Stimulated activated CD4-positive, alpha-beta T cell treated with anti-CD3 and anti-CD28 coated beads, Interleukin-2, amount 100 ng/mL, for 4 hours (primary cell): ENCODE measurements at places on chromosomes 4 and X.

- DNase-seq: no peak
Measured at GRCh38 chr4:42282081-42282901, 115.0 kb upstream of the SHISA3 start.

DNA sequence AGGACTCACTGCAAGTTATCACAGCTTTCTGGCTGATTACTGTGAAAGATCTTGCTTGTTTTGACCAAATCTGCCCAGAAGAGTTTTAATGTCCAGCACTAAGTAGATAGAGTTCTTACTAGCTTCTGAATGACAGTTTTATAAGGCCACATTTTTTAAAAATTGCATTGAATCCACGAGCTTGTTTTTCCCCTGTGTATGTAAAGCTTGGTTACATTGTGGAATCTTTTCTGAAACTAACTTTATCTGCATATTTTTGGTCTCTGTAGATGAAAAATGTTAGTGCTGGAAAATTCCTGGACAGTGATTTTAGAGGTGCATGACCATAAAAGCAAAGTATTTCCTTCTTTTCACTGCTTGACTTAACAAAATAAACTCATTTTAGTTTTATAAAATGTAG lies 650.3 kb upstream of the FAM241A start:
- DNase-seq: no peak

DNA sequence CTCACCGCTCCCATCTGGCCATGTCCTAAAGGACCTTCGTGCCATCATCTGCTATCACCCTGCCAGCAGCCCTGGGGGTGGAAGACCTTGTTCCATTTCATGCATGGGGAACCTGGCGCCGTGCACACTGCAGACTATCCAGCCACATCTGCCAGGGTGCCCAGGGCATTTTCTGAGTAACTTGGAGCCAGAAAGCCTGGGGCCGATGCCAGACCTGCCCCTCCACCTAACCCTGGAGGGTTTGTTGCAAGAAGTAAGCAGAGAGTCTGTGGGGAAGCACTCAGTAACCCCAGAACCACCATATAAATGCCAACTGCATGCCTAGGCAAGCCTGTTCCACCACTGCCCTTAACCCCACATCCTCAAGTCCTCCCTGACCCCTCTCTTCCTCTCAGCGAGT lies 7.3 kb downstream of the HAUS7 start:
- no peak for DNase-seq

- DNase-seq: no peak
Measured at GRCh38 chrX:102995316-102995715, 58.2 kb downstream of the RAB40AL start.

DNA sequence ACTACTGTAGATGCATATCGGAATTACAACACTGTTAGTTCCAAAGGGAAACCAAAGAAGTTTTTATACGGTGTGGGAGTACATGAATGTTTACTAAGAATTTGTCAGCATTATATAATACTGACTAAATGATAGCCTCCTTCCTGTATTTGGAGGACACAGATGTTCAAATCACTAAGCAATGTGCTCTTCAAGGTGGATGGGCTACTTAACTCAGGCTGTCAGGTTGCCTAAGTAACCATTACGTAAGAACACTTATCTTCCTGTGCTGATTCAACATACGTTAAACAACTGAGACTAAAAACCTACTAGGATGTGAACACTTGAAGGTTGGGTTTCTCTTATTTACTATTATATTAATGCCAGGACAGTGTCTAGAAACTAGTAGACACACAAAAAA lies 81.9 kb upstream of the HPGD start:
- DNase-seq: no peak

DNA sequence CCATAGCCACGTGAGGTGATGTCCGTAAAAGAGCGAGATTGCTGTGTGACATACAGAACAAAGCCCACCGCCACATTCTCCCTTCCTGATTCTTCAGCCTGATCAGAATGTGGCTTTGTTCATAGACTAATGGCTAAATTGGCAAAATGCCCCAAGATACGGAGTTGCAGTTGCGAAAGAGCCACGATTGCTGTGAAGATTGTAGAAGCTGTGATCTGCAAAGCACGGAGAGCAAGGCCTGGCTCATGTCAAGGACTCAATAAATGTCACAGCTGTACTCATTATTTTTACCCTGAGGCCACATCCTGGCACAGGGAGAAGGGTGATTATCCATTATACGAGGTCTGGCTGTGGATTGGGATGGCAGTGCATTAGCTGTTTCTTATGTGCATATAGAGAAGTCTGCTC lies 34.2 kb downstream of the ARSD start:
- DNase-seq: no peak

DNA sequence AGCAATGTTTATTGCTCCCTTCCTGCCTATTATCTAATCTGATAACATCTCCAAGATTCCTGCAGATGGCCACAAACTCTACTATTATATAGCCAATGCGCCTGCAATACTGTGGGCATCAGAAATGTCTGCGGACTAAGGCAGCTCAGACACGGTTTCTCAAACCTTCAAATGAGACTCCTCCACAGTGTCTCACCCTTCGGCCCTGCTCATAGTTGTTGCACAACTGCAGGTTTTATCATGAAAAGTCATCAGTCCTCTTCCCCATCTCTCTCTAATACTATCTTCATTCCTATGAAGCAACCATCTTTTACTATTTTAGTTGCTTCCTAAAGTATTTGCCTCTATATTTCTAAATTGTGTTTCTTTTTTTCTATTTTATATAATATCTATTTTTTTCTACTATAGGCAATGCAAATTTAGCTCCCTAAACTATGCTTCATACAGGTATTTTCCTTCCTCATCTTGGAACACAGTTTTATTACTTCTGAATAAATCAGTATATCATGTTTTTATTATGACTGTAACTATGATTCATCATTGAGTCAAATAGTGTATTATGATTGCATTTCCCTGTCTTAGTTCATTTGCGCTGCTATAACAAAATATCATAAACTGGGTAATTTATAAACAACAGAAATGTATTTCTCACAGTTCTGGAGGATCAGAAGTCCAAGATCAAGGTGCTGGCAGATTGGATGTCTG lies 129.7 kb upstream of the EDNRA start:
- DNase-seq: no peak

- no peak for DNase-seq
Measured at GRCh38 chr4:11765849-11766453, 337.3 kb upstream of the HS3ST1 start.

DNA sequence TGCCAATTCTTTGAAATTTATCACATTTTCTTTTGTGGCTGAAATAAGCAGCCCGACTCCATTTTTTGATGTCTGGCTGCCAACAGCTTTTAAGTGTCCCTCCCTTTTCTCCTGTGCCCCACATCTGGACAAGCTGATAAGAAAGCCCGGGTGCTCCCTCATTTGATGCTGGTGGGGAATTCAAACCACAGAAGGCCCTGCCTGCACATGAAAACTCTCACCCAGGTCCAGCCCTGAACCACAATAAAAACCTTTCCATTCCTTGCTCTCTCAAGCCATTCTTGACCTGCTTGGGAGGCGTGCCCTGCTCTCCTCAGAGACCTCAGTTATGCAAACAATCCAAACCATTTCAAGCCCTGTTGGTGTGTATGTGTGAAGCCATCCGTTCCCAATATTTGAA lies 93.9 kb downstream of the FAM53A start:
- DNase-seq: no peak

DNA sequence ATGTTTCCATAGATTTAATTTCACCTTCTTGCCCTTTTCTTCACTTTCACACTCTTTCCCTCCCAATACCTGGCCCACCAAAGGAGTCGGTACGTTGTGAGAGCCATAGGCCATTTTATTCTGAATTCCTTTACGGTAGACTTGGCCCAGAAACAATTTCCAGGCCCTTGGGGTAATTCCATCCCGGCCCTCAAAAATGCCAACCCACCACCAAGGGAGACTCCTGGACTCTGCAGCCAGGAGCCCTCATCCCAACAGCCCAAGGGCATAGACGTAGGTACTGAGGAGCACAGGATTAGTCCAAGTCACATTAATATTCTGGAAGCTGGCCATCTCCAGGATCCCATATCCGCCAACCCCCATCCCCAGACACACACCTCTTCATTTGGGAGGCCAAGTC lies 102.9 kb downstream of the LIMCH1 start:
- DNase-seq: no peak

- no peak for DNase-seq
Measured at GRCh38 chrX:78105944-78106650, 2.0 kb downstream of the PGK1 start.

DNA sequence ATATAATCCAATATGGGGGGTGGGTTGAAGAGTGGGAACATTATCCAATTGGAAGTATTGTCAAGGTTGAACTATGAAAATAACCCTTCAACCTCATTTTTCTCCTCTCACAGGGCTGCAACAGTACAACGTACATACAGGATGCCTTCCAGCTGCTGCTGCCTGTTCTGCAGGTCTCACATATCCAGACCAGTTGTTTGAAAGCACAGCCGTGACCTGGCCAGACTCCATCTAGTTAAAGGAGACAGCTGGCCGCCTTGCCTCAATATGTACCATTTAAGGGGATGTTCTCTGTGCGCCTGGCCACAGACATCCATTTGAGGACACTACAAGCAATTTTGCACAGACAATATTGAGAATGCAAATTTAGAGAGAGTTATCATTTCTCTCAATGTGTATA lies 75.7 kb downstream of the FAM114A1 start:
- DNase-seq: no peak

- no peak for DNase-seq
Measured at GRCh38 chrX:42538405-42538804, 239.6 kb downstream of the PPP1R2C start.

GRCh38 chr4:98352396-98352795 lies 91.2 kb downstream of the RAP1GDS1 start:
- no peak for DNase-seq

DNA sequence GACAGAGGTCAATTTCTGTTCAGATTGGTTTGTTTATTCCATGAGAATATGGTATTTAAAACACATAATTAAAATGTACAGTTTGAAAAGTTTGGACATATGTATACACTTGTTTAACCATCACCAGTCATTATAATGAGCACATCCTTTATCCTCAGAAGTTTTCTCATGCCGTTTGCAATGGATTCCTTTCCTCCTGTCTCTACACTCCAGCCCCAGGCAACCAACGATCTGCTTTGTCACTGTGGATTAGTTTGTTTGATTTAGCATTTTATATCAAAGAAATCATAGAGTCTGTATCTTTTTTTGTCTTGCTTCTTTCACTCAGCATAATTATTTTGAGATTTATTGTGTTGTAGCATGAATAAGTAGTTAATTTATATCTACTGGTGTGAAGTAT lies 243.0 kb upstream of the TRAM1L1 start:
- no peak for DNase-seq

DNA sequence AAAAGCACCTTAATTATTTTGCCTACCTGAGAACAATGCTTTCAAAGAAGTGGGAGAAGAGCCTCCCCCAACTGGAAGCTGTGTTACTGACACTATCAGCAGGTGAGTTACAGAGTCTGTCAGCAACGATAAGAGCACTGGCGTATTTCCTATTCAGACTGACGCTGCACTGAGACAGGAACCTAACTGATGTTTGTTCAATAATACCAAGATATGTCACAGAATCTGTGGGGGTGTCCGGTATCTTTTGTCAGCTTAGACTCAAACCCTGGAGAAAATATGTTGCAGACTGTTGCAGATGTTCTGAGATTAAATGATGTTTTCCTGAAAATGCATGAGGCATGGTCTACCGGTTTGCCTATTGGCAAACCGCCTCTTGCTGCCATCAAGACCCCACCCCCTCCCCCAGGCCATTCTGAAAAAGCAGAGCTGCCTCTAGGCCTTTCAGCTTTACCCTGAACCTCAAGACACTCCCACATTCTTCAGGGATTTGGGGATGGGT lies 115.2 kb upstream of the KIT start:
- DNase-seq: no peak

DNA sequence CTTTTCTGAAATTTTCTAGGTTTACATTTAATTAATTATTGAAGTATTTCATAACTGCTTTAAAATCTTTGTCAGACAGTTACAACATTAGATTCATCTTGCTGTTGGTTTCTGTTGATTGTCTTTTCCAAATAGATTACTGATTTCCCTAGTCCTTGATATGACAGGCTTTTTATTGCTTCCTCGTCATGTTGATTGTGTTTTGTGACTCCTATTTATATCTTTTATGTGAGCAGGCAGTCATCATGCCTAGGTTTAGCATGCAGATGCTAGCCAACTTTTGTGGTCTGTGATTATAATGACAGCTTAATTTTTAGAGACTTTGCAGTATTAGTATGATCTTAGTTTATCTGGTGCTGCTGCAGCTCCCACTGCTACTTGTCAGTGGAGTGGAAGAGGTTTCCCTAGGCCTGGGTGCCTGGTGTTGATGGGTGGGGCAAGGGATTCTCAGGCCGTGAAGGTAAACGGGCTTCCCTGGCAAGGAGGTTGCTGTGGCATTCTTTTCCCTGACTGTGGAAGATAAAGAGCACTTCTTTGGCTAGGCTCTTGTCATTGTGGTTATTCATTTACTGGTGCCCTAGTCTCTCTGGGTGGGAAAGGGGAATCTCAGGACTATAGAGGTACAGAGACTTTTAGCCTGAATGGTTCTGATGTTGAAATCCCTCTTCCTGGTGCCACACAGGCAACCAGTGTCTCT lies 65.7 kb downstream of the SERPINA7 start:
- DNase-seq: no peak

DNA sequence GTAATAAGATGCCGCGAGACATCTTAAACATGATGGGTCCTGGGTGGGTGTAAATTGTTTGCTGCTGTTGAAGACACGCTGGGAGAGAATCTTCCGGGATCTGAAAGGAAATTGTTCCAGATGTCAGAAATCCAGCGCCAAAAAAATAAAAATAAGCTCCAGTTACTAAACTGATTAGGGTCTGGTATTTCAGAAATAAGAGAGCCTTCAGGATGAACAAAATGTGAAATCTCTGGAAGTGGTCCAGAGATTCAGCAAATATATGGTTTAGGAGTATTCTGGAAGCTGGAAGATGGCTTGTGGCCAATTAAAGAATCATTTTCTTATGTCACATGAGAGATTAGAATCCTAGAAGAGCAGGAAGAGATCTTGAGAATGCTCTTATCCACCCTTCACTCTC lies 75.8 kb upstream of the NHS start:
- no peak for DNase-seq

DNA sequence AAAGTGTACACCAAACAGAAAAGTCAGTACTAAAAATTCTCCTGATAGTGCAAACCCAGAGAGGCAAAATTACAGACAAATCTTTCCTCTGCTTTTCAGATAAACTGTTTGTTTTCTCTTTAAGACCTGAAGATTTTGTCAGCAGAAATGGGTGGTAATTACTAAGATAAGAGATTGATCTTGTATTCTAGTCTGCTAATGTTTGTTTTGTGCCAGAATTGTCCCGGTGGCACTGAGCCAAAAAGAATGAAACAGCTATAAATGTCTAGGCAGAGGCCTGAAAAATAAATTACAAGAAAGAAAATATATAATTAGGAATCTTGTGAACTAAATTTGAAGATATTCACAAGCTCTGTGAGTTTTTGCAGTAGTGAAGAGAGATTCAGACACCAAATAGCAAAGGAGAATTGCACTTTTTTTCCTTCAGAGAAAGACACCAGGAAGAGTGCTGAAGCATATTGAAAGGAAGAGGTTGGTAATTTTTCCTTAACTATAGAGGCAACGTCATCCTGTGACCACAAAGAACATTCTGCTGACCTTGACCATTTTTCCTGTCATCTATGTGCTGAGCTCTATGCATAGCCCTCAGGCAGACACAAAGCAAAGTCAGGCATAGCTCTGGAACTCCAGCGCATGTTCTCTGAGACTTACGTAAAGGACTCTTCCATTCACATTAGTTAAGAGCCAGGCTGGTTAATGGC lies 314.5 kb upstream of the RASGEF1B start:
- no peak for DNase-seq
